ENCODE measurements at places on chromosomes 4 and X.
A peak's percentile ranks its signal among the peaks of the same experiment; 100 is the strongest.

DNA sequence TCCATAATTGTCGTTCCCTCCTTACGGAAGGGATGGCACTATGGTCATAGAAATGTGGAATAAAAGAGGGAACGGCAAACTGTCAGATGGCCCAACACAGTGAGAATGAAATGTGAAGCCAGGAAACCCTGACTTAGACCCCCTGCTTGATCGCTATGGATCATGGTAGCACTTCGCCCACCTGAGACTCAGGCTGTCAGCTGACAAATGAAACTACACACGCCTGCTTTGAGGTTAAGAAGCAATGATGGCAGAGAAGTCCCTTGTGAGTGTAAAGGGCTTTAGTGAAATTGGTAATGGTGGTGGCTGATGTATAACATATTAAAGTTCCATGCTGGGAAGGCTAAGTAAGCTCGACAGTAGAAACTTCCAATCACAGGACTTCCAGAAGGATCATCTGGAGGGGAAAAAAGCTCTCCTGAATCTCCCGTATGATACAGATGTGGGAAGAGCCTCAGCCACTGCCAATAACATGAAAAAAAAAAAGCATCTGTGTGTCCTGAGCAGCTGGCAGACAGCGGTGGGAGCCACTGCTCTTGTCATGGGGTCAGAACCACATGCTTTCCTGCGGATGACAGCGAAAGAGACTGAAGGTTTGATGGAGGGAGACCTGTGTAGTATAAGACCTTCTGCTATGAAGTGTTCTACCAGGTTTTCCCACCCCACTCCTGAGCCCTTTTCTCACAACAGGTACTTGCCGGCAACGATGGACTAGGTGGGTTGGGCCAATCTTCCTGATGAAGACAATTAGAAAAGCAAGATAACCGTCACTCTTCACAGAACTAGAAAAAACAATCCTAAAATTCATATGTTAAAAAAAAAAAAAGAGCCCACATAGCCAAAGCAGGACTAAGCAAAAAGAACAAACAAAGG, 107.6 kb downstream of the AFAP1 start:
- no peak for DNase-seq

DNA sequence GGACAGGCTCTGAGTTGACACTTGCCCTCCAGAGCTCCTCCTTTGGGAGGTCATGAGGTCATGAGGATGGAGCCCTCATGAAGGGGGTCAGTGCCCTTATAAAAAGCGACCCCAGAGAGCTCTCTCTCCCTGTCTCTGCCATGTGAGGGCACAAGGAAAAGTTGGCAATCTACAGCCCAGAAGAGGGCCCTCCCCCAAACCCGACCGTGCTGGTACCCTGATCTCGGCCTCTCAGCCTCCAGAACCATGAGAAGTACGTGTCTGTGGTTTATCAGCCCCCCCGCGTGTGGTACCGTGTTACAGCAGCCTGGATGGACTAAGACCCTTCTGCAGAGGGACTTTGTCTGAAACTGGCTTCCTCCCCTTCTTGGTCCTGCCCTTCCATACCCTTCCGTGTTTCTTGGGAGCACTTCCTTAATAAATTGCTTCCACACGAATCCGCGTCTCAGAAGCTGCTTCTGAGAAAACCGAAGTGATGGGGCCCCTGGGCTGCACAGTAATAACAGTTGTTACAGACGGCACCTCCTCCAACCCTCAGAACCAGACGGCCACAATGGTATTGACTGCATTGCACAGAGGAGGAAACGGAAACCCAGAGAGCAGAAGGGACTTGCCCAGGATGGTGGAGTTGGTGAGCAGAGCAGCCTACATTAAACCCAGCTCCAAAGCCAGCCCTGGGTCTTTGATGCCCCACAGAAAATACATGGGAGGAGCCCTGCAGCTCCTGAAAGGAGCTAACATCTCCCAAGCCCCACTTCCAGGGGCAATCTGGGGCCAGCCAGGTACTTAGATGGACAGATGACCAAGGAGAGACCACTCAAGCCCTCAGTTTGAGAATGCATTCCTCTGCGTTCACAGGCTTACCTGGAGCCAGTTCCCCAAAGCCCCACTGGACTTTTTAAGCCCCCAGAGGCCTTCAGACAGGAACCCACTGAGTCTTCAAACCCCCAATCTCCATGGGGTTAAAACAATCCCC, 242.7 kb downstream of the BCOR start:
- peak; percentile 58 for DNase-seq

DNA sequence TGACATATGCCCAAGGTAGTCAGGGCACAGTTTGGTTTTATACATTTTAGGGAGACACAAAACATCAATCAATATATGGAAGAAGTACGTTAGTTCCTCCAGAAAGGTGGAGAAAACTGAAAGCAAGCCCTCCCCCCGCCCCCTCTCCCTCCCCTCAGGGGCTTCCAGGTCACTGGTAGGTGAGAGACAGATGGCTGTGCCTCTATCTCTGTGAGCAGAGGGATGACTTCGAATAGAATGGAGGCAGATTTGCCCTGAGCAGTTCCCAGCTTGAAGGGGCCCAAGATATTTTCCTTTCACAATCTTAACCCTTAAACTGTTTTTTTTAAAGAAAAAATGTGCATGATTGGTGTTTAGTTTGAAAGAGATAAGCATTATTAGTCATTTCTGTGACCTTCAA, 114.0 kb downstream of the PCDH10 start:
- no peak for DNase-seq

DNA sequence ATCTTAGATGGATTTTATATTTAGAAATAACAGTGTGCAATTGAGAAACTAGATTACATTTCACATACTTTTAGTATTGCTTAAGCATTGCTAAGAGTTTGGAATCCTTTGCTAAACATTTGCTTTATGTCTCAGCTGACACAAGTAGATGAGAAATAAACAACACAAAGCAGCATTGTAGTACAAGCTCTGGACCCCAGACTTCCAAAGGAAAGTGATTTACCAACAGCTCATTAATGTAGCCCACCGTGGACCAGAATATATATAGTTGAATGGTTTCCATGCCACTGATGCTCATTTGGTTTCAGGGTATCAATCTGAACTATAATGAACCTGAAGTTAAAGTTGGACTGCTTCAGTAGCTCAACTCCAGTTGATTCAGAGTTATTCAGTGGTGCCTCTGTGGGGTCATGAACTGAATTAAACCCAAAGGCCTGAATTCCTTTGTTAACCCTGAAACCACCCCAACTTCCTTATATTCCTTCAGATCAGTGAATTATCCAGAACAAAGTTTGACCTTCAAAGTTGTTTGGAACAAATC, 132.1 kb upstream of the NEIL3 start:
- DNase-seq = no peak

- no peak for DNase-seq
Observed at GRCh38 chr4:110175634-110176033, 22.8 kb downstream of the ELOVL6 start.

- no peak for DNase-seq
Observed at GRCh38 chr4:88006956-88007303, 505 bp upstream of the PKD2 start.

GRCh38 chr4:83832110-83832825, 296.4 kb downstream of the GPAT3 start:
- DNase-seq = no peak

- DNase-seq = no peak
Observed at GRCh38 chr4:14865031-14865366, 137.3 kb upstream of the CPEB2 start.

- DNase-seq = no peak
Observed at GRCh38 chr4:86630629-86631028, 36.5 kb downstream of the PTPN13 start.

- DNase-seq = no peak
Observed at GRCh38 chr4:14182148-14182547, 554.6 kb upstream of the BOD1L1 start.

- no peak for DNase-seq
Observed at GRCh38 chrX:123648028-123648810, 84.6 kb downstream of the THOC2 start.

DNA sequence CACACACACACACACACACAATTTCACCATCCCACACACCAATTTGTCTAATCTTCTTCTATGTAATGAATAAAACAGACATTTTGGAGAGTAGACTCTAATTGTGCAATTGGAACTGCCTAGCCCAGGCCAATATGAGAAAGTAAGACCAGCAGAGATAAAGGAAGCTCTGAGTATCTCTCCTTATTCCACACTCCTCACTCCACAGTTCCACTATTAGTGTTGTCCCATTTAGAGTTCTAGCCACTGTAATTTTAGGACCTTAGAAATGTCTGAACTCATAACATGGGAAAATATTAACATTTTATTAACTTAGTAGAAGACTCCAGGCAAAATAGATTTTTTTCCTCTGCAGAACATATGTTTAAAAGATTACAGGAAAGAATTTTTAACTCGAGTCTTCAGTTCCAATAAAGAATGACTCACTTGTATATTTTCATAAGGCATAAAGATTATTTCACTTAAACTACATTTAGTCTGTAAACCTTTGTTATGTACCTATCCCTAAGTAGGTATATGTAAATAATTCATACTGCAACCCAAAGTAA, 297.6 kb upstream of the INTU start:
- DNase-seq = no peak

DNA sequence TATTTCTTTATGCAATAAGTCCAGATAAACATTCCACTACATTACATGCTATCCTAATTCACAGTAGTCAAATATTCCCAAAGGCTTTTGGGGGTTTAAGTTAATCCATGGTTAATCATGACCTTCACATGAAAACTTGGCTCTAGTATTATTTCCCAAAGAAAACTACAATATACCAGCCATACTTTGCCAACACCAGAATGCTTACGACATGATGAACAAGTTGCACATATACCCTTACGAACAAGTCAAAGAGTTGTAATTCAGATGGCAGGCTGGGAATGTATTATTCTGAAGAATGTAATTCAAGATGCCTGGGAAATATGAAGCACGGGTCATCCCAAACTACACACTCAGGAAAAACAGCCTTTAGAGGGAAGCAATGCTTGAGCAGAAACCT, 499.6 kb downstream of the PPARGC1A start:
- no peak for DNase-seq

DNA sequence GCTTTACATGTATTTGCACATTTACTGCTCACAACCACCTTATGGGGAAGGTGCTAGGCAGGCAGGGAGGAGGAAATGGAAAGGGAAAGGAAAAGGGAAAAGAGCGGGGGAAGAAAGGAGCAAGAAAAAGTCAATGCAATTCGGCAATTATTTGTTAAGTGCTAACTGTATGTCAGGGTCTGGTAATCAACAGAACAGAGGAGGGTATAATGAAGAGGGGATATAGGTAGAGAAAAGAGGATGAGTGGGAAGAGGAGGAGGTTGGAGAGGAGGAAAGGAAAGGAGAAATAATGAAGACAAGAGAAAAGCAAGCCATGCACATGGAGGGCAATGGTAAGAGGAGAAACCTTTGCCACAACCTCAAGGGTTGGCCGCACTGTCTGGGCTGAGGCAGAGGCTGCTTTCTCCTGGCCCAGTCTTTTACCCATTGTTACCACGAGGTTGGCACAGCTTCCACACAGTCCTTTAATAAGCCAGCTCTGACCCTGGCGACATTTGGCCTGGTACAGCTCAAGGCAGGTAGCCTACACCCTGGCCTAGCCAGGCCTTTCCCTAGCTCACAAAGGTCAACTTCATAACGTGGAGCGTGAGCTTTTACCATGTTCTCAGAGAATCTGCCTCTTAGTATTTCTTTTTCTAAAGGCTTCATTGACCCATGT, 836 bp downstream of the BTK start:
- no peak for DNase-seq

DNA sequence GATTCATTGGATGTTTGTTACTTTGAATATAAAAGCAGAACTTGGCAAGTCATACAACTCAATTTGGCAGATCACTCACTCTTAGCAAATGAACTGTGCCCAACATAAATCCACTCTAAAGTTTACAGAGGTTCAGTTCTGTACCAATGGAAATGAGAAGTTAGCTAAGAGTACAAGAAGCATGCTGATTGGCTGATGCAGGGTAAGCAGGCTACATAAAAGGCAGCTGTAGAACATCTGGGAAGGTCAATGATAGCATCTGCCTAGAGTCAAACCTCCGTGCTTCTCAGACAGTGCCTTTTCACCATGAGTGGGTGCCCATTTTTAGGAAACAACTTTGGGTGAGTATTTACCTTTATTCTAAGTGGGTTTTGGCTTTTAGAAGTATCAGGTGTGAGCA, at the start of gene TDO2:
Gene TDO2 (plus strand): TSS at position 244 of the 400 bp plus-strand sequence. CDS start 63 bp downstream, at position 307.
- no peak for DNase-seq

DNA sequence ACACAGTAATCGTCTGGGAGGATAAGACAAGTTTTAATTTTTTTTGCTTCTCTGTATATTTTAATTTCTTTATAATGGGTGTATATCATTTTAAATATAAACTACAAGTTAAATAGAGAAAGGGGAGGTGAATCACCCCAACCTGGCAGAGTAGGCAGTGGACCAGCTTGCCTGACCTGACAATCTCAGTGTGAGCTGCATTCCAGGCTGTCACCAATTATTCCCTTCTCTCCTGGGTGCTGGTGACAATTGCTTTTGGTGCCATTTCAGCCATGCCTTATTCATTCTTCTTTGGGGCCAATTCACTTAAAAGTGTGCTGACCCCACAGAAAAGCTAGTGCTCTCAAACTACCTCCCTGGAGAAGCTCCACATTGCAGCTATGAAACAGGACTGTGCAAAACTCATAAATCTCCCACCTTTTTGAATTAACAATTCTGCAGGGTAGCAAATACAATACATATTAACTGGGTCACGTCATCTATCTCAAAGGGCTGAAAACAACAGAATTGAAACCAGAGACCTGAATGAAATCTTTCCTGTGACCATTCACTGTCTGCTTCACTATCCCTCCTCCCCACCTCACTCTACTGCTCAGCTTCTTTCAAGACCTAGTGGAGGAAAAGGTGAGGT, 359.0 kb downstream of the HS3ST1 start:
- no peak for DNase-seq

GRCh38 chr4:67292045-67292444, 253.3 kb downstream of the CENPC start:
- no peak for DNase-seq

DNA sequence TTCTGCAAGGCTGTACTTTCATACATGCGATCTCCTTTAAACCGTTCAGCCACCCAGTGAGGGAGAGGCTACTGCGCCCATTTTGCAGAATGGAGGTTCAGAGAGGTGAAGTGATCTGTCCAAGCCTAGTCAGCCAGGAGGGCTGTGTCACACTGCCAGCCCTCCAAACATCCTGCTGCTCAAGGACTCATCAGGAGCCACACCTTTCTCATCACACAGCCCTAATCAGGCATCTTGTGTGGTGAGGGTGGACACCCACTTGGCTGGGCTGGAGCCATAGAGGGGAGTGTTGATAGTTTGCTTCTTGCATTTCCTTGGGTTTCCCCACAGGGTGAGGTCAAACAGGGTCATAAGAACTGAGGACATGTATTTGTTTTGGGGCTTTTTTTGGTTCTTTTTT, 5.4 kb upstream of the CXCR3 start:
- DNase-seq = no peak

GRCh38 chr4:8557151-8558076, 22.8 kb upstream of the GPR78 start:
- DNase-seq = no peak

DNA sequence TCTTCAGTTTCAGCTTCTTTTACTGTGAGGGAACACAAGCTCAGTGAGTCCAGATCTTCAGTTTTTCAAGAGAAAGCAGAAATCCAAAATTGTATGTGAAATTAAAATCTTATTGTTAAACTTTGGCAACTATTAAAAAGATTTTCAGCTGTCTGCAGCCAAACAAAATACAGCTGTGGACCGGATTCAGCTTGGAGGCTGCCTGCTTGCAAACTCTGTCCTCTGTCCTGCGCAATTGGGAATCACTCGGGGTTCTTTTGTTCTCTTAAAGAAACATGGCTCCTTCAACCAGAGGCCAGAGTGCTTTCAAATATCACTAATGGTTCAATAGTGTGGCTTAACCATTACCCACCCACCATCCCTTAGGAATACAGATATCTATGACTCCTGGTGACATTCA, 201.2 kb downstream of the CHIC2 start:
- DNase-seq = no peak
